ENCODE measurements at places on chromosomes 12 and 14.

- no peak for DNase-seq
Observed at GRCh38 chr12:48441069-48441468, 31.3 kb upstream of the ANP32D start.

DNA sequence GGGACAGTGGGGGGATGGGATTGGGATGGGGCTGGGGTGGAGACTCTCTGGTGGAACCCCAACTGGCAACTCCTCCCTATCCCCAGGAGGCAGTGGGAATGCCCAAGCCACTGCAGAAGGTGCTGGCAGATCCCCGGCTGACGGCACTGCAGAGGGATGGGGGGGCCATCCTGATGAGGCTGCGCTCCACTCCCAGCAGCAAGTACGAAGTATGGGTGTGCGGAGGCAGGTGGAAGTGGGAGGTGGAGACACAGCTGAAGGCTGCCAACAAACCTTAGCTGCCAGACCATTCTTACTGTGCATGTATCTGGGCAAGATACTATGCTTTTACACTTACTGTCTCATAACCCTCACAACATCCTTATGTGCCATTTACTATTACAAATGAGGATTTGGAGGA is 8.2 kb downstream of the ARHGEF40 start:
- DNase-seq = no peak

GRCh38 chr12:42129595-42130204 is 15.0 kb downstream of the GXYLT1 start:
- DNase-seq = peak; percentile 68

GRCh38 chr12:50088577-50089335 is 3.6 kb downstream of the SMARCD1 start:
- DNase-seq = peak; percentile 70

DNA sequence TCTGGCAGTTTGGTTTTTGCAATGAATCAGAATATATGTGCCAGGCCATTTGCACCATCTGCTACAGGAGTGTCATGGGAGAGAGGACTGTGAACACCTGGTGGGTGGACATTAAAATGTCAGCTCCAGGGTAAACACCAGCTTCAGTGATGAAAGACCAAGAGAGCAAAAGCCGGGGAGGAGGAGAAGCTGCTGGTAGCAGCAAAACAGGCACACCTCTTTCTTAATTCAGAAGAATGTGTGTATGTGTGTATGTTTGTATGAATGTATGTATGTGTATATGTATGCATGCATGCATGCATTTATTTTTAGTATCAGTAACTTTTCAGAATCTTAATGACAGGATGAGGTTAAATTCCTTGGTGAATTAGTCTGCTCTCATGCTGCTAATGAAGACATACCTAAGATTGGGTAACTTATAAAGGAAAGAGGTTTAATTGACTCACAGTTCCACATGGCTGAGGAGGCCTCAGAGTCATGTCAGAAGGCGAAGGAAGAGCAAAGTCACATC is 357.4 kb upstream of the PRICKLE1 start:
- DNase-seq = no peak

DNA sequence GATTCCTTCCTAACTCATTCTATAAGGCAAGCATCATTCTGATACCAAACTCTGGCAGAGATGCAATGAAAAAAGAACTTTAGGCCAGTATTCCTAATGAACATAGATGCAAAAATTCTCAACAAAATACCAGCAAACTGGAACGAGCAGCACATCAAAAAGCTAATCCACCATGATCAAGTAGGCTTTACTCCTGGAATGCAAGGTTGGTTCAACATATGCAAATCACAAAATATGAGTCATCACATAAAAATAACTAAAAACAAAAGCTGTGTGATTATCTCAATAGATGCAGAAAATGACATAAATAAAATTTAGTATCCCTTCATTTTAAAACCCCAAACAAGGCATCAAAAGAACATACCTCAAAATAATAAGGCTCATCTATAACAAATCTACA is 98.9 kb downstream of the ACSS3 start:
- no peak for DNase-seq

DNA sequence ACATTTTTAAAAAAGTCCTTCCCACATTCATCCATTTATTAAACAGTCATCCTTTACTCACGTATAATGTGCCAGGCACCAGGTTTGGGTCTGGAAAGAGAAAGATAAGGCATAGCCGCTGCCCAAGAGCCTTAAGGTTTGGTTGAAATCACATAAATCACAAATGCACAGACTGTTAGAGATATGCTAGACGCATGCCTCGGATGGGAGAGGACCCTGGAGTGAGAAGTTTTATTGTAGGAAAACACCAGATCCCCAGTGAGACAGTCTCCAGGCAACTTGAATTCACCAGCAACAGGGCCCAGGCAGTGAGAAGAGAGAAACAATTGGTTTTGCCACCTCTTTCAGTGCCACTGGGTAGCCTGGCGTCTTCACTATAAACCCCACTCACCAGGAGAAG is 305.9 kb upstream of the AMIGO2 start:
- no peak for DNase-seq

GRCh38 chr14:25237845-25238244 is 187.9 kb upstream of the STXBP6 start:
- DNase-seq = peak; percentile 3

DNA sequence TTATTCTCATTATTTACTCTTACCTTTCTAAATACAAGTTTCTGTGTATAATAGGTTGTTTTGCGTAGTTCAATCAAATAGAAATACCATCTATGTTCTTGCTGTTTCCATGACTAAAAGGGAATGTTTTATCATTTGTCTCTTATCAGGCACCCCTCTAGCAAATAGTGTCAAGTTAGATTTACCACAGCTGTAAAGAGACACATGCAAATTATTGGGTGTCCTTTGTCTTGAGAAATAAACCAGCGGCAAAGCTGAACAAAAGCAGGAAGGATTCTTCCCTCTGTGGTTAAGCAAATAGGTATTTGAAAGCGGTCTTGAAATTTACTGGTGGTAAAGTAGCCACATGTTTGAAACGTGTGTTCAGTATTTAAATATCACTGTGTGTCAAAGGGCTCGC is 405.9 kb downstream of the TMTC2 start:
- no peak for DNase-seq

GRCh38 chr12:92547420-92547819 is 155.4 kb upstream of the PLEKHG7 start:
- no peak for DNase-seq

GRCh38 chr14:69850086-69850735 is 29.0 kb upstream of the SMOC1 start:
- DNase-seq = no peak

- no peak for DNase-seq
Observed at GRCh38 chr14:61537563-61538463, 157.5 kb upstream of the HIF1A start.

- peak; percentile 27 for DNase-seq
Observed at GRCh38 chr12:48054955-48055821, 50.7 kb downstream of the SENP1 start.
